ENCODE measurements at places on chromosomes 13 and 19.

GRCh38 chr13:108166078-108166477 lies 49.3 kb downstream of the LIG4 start:
- DNase-seq: no peak

DNA sequence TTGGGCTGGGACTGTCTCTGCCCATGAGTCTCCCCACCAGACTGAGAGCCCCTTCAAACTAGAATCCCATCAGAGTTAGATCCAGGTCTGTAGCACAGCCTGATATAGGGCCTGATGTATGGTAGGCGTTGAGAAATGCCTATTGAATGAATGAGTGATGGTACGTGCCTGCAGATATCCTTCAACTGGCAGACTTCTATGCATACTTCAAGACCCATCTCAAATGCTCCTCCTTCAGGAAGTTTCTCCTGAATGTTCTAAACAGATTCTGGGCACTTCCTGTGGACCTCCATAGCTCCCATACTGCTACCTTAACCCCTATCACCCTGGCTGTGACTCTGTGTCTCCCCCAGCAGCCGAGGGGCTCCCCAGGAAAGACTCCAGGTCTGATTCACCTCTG lies 48.2 kb downstream of the KCNC3 start:
- DNase-seq: no peak

GRCh38 chr19:39671739-39672363 lies 16.1 kb downstream of the LGALS16 start:
- peak; percentile 92 for DNase-seq

DNA sequence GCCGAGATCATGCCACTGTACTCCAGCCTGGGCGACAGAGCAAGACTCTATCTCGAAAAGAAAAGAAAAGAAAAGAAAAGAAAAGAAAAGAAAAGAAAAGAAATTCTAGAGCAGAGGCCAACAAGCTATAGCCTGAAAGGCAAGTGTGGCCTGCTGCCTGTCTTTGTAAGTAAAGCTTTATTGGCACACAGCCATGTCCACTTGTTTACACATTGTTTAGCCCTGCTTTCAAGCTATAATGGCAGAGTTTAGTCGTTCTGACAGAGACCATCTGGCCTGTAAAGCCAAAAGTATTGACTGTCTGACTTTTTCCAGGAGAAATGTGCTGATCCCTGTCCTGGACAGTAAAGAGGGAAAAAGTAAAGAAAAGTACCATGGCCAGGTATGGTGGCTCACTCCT lies 18.3 kb downstream of the NWD1 start:
- DNase-seq: no peak

Data from NCI-H526 (cell line).